ENCODE measurements at places on chromosomes 2 and 18.

DNA sequence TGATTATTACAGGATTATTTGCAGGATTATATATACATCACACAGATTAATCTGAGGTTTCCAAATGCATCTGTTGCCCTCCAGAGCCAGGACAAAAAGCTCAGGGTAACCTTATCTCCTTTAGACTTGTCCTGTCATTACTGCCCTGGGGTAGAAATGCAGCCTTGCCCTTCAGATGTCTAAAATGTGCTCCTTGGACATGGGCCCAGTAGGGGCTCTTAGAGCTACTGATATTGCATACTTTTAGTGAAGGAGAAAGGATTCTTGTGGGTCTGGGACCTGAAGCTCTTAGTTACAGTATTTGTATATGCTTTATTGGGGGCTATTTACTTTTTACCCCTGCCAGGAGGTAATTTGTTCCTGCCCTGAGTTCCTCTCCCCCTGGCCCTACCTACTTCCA, 56.1 kb downstream of the PRKRA start:
- DNase-seq = no peak

GRCh38 chr18:23141104-23141999, 6.1 kb downstream of the CABLES1 start:
- no peak for DNase-seq

GRCh38 chr2:238080518-238080917, 19.6 kb upstream of the ESPNL start:
- no peak for DNase-seq

DNA sequence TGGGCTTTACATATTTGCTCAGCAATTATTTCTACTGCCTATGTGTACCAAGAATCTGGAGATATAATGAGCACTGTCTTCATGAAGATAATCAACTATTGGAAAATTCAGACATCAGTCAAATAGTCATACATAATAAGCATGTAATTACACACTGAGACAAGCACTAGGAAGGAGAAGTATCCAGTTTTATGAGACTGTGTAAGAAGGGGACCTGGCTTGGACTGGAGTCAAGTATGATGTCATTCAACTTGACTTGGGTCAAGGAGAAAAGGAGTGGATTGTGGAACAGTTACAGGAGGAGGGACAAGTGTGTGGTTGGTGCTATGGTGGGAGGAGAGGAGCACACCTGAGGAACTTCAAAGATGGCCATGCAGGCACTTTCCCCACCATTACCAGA, 419.8 kb upstream of the TRIB2 start:
- no peak for DNase-seq

DNA sequence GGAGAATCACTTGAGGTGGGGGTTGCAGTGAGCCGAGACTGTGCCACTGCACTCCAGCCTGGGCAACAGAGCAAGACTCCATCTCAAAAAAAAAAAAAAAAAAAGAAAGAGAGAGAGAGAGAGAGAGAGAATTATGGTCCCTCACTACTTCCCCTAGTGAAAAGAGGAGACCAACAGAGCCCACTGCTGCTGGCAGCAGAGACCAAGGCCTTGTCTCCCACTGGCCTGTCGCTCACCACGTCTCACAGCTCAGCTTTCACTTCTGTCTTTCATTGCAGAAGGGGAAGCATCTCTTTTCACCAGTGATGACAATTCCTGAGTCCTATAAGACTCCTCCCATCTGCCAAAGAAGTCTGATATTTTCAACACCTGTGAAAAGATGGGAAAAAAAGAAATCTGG, 81.3 kb downstream of the CLHC1 start:
- no peak for DNase-seq

GRCh38 chr2:62478093-62478580, 27.9 kb downstream of the TMEM17 start:
- DNase-seq = no peak

DNA sequence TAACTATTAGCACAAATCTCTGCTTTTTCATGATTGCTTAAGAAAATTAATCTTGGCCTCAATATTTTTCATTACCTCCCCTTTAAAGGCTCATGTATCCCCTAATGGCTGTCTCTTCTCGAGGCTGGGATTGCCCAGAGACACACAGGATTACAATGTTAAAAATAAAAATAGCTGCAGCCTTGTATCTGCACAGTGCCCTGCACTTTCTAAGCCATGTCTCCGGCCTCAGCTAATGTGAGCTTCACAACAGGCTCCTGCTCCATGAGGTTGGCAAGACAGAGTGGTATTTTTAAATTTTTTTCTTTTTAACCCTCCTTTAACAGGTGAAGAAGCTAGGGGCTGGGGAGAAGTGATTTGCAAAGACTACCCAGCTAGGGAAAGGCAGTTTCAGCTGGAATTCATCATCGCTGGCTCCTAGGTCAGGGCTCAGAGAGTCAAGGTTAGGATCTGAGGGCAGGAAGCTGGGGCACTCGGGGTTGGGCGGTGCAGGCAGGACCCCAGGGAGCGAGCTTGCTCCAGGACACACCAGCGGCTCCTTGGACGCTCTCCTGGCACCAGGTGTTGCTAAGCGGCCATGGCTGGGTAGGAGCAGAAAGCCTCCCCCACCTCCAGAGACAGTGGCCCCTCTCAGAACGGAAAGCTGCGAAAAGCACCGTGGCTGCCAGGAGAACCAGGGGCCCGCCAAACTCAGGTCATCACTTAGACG, 135.6 kb downstream of the SMAD2 start:
- no peak for DNase-seq

DNA sequence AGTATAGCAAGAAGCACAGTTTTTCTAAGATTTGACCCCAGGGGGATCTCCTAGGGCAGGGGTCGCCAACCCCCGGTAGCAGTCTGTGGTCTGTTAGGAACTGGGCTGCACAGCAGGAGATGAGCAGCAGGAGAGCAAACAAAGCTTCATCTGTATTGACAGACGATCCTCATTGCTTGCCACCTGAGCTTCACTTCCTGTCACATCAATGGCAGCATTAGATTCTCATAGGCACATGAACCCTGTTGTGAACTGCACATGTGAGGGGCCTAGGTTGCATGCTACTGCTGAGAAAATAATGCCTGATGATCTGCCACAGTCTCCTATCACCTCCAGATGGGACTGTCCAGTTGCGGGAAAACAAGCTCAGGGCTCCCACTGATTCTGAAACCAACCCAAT, 136.2 kb downstream of the RGPD3 start:
- no peak for DNase-seq

DNA sequence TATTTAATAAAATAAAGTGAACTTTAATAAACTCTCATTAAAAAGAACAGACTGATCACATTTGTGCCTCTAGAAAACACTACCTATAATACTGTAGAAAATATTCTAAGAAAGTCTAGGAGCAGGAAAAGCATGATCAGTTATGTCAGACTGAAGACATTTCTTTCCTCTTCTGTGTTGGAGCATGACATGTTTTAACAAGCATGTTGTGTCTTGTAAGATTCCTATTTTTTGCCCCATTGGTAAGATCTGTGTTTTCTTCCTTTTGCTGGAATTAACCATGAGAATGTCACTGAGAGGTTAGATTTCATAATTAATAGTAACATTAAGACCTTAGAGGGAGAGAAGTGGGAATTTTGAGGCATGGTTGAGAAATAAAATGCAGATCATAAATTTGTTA, 27.7 kb downstream of the LAMA3 start:
- DNase-seq = no peak

DNA sequence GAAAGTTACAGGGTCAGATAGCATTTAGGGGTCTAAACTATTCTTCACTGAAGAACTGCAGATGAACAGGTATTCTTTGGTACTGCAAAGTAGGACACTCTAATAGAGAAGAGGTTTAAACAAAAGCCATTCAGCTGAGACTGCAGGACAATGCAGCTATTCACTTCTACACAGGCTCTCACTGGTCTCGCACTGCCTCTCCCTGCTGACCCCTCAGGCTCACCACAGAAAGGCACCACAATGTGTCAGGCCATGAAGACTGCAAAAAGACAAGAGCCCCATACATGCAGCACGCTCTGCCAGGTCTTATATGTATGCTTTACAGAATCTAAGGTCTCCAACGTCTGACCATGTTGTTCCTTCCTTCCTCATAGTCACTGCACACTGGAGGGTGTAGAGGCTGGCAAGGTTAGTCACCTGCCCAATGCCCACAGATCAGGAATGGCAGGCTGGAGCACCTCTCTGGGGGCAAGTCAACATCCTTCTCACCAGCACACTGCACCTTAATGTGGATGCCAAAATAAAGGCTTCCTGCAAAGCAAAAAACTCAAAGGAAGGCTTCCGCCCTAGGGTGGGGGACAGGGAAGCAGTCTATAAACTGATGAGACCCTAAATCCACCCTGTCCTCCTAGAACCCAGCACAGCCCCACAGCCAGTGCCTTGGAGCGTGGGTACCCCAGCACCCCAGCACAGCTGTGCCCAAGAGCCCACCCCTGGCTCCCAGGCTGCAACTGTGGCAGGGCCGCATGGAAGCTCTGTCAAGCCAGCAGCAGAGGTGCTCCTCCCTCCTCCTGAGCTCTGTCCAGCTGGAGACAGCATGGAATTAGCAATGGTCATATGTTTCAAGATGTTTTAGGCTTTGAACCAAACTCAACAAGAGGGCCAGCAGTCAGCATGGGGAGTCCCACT, 10.7 kb upstream of the RNU4ATAC start:
- no peak for DNase-seq

GRCh38 chr18:46291149-46291548, 187.0 kb downstream of the HAUS1 start:
- DNase-seq = no peak

Data from GM19239 (cell line).